ENCODE measurements at places on chromosomes 6 and 20.

DNA sequence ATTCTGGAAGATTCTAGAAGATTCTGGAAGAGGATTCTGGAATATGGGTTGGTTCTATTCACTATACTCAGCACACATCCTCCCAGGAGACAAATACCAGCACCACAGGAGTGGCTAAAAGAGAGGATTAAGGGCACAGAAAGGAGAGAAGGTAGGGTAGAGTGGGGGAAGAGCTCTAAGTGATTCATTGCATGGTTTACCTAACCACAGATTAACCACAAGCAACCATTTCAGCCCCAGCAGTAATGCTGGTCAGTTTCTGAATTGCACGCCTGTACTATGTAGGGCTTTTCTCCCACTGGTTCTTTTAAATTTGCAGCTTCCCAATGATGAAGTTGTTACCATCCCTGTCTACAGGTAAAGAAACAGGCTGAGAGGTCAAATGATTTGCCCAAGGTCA lies 192.7 kb upstream of the PMEPA1 start:
- DNase-seq = peak; percentile 68

GRCh38 chr6:104402572-104402971 lies 457.1 kb downstream of the HACE1 start:
- DNase-seq = no peak

- DNase-seq = peak; percentile 11
Observed at GRCh38 chr20:10217721-10218410, 764 bp upstream of the SNAP25 start.

DNA sequence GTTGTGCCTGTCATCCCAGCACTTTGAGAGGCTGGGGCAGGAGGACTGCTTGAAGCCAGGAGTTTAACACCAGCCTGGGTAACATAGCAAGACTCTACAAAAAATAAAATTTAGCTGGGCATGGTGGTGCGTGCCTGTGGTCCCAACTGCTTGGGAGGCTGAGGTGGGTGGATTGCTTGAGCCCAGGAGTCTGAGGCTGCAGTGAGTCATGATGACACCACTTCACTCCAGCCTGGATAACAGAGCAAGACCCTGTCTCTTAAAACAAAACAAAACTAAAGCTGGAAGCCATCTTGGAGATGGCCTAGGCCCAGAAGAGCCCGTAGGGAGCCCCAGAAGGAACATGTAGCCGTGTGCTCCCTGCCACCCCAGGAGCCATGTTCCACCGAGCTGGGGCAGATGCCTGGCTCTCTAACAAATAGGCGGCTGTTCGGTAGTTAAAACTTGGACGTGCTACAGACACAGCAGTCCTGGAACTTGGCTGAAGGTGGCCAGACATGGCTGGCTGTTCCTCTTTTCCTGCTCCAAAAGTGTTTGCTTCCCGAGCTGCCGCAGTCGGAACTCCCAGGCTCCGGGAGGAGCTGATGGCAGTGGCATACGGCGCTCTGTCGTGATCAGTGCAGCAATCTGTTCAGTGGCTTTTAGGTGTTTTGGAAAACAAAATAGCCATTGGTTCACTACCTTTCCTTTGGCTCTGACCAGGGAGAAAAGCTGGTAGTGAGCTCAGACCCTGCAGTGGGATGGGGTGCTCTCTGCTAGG lies 37.0 kb downstream of the DYNLT1 start:
- DNase-seq = no peak

- no peak for DNase-seq
Observed at GRCh38 chr6:137769797-137770362, 97.2 kb upstream of the TNFAIP3 start.

DNA sequence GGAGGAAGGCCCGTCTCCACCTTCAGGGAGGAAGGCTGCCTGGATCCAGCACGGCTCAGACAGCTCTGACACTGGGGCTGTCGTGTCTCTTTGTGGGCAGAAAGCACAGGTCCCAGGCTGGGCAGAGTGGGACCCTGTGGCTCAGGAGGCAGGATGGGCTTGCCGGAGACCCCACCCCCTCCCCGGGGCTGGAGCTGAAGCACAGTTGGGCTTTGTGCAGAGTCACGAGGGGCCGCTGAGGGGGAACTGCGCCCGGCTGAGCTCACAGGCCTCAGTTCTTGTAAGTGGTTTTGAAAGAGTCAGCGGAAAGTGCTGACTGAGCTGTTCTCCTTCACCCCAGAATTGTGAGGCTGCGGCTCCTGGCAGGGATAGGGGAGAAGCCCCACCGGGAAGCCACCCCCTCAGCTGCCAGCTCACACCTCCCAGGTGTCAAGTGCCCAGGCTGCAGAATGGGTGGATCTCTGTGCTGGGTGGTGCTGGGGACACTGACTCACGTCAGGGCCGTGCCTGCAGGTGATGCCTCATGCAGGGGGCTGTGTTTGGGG lies 145.5 kb upstream of the RNF24 start:
- DNase-seq = no peak

Data from NB4 (cell line).